ENCODE measurements at places on chromosomes 7 and 10.

- no peak for DNase-seq
Observed at GRCh38 chr10:99730026-99730425, 1.9 kb downstream of the COX15 start.

- DNase-seq = no peak
Observed at GRCh38 chr10:124422742-124423141, 4.0 kb upstream of the OAT start.

GRCh38 chr7:129775695-129776361 lies 164.3 kb downstream of the NRF1 start:
- no peak for DNase-seq

DNA sequence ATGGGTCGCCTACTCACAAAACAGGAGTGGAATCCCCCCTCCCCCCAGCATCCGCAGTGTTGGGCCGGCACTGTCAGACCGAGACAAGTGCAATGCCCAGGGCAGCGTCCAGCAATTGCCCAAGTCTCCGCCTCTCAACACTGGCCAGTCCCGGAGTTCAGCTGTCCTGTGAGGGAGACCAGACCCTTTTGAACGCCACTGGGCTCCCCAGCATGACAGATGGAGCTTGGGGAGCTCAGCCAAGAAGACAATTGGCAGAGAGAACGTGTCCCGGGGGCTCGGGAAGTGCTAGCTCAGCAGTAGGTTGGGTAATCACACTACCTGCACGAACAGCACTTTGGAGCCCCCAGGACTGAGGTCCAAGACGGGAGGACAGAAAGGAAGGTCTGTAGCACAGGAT lies 4.7 kb downstream of the COPS6 start:
- no peak for DNase-seq

DNA sequence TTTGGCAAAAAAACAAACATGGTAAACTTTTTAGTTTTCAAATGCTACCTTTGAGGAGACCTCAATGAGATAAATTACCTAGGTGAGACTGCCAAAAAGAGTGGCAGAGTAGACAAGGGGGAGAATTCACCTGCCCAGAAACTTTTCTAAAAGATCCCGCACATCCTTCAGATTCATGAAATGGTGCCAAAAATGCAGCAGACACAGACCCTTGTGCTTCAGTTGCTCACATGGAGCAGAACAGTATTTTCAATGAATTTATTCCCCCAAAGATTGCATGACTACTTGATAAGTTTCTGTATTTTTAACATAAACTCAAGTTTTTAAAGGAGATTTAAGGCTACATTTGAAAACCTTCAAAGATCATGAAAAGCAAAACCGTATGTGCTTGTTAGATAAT lies 270.0 kb downstream of the TRIL start:
- DNase-seq = no peak

DNA sequence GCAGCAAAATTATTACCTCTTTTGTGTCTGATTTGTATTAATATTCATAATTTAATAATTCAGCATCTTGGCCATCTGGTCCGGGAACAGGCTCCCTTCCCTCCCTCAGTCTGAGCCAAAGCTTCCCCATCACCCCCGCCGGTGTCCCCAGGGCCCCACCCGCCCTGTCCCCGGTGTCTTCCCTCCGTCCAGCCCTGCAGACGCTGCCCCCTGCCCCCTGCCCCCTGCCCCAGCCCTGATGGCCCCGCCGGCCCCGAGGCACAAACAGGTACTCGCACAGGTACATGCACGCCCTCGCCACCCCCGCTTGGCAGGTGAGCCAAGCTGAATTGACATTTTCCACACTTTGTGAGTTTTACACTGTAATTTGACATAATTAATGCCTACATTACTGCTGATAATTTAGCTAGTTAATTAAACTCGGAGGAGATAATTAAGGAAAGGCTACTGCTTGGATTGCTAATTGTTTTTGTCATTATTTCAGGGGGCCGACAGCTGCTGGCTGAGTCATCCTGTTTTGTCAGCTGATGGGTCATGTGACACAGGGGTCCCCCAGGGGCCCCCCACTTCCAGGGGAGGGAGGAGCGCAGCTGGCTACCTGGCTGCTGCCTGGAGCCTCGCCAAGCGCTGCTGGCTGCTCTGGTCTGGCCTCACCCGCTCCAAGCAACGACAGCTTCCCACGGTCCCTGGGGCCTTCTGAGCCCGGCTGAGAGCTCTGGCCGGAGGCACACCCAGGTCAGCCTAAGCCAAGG lies 36.6 kb downstream of the MICALL2 start:
- peak; percentile 94 for DNase-seq

DNA sequence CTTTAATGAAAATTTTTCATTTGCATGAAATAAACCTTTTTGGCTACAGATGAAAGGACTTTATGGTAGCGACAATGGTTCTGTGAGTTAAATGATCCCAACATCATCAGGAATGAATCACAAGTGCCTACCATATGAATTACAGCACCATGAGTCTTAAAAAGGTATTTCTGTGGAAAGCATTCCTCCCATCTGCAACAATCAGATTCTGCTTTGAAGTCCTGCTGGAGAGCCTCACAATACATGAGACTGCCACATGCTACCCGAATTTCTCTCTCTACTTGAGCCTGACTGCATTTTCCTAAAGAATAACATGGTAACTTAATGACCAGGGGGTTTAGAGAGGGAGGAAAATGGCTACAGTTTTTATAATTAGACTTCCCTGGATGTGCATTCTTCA lies 190.3 kb downstream of the TWIST1 start:
- no peak for DNase-seq

- no peak for DNase-seq
Observed at GRCh38 chr10:112246-112645, 23.0 kb upstream of the ZMYND11 start.

DNA sequence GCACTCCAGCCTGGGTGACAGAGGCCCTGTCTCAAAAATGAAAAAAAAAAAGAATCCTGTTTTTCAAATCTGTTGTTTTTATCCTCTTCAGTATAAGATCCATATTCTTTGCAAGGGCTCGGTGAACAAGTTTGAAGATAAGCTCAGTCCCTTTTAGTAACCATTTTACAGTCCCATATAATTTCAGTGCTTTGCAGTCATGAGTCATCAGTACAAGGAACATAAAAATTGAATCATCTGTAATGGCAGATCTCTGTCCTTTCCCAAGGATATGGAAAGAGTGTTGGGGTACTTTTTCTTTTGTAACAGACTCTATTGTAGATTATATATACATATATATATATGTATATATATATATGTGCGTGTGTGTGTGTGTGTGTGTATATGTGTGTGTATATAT lies 52.2 kb upstream of the ZPBP start:
- no peak for DNase-seq

DNA sequence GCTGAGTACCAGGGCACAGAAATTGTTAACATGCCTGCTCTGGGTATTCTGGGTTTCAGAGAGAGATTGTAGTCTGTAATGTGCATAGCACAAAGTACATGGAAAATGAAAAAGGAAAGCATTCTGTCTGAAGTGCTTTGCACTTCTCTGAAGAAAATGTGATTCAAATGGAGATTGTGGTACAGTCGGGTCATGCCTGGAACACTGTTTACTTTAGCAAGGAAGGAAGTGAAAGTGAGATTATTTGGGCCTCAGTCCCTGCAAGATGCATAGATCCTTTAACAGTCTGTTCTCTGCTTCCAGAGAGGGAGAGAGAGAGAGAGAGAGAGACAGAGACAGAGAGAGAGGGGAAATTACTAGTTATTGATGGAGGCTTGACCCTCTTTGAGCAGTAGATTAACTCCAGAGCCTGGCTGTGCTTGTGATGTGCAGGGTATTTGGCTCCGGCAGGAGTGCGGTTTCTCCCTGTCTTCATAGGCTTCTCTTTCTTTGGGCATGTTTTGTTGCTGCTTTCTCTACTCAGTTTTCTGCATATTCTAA lies 5.4 kb downstream of the VWC2 start:
- no peak for DNase-seq

GRCh38 chr7:92487804-92488203 lies 10.1 kb upstream of the ERVW-1 start:
- no peak for DNase-seq

DNA sequence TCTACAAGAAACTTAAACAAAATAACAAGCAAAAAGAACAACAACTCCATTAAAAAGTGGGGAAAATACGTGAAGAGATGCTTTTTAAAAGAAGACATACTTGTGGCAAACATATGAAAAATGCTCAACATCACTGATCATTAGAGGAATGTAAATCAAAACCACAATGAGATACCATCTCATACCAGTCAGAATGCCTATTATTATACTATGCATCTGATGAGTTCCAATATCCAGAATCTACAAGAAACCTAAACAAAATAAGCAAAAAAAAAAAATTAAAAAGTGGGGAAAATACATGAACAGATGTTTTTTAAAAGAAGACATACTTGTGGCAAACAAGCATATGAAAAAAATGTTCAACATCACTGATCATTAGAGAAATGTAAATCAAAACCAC lies 29.6 kb upstream of the AKR1C3 start:
- DNase-seq = no peak

- DNase-seq = no peak
Observed at GRCh38 chr10:11716686-11717085, 25.5 kb upstream of the ECHDC3 start.

DNA sequence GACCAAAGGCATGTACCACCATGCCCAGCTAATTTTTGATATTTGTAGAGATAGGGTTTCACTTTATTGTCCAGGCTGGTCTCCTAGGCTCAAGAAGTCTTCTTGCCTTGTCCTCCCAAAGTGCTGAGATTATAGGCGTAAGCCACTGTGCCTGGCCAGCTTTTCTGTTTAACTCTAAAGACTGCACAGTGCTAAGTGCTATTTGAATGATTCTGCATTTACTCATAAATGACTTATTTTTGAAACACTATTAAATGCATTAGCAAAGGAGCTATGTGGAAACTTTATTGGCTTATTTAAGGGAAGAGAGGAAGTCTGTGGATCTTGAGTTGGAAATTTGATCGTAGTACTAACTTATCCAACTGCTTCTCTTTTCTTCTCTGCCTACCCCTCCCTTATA lies 89.1 kb downstream of the NT5C2 start:
- DNase-seq = no peak

GRCh38 chr10:23614483-23614882 lies 175.6 kb downstream of the OTUD1 start:
- no peak for DNase-seq

- DNase-seq = no peak
Observed at GRCh38 chr7:30429156-30429530, 49.4 kb downstream of the NOD1 start.

- no peak for DNase-seq
Observed at GRCh38 chr7:18498341-18498740, 2.8 kb downstream of the HDAC9 start.

- no peak for DNase-seq
Observed at GRCh38 chr7:114885836-114886235, 36.1 kb upstream of the MDFIC start.

DNA sequence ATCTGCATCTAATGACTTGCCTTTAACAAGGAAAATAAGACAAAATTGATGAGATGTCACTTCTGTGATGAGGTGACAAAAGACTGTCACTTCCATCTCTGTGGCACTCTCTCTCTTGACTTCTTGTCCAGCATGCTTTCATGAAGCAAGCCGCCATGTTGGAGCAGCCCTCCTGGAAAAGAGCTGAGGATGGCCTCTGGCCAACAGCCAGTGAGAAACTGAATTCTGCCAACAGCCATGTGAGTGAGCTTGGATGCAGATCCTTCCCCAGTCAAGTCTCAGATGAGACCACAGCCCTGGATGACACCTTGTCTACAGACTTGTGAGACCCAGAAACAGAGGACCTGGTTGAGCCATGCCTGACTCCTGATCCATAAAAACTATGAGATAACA lies 412.6 kb upstream of the SHH start:
- DNase-seq = no peak

- peak; percentile 62 for DNase-seq
Observed at GRCh38 chr7:16875861-16876260, 5.9 kb downstream of the AGR3 start.

GRCh38 chr7:87599336-87599735 lies 1.3 kb downstream of the ABCB1 start:
- no peak for DNase-seq

GRCh38 chr7:10429031-10429430 lies 544.6 kb upstream of the PHF14 start:
- DNase-seq = no peak

DNA sequence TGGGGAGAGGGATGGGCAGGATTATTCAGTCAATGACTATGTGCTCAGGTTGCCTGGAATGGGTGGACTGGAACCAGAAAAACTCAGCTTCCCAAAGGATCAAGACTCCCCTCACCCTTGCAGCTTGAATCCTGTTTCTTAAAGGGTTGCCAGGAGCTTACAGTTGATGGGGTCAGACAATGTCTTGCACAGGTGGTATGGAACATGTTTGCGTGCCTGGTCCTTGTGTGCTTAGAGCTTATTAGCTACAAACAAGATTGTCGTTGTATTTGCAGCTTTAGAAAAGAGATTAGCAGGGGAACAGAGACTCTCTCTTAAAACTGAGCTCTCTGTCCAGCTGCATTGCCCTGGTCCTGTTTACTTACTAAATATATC lies 56.9 kb downstream of the PRR15 start:
- DNase-seq = no peak

DNA sequence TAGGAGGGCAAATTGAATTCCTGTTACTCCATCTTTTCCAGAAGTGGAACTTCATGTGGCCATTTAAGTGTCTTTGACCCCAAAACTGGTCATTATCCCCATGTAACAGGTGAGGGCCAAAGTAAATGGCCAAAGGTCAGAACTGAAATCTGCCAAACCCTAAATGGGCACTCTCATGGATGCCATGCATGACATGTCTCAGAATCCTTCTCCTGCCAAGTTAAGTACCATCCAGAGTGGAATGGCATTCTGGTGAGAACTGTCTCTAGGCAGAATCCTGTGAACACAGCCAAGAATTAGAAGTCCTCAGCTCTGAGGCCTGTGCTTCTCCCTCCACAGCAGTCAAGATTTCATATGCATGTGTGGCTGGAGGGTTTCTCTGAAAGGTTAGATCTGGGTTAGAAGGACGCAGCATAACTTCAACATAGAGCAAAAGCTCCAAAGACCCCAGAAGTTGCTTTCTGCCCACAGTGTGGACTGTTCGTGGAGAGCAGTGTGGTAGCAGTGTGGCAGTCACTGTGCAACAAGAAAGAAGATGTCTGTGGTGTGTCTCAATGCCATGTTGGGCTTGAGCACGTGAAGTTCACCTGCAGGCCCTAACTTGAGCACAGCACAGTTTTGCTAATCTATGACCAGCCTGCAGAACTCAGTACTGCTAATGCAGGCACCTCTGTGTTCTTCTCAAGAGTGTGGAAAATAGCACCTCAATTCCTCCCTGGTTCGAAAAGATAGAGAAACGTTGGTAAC lies 121.3 kb downstream of the ADCY1 start:
- no peak for DNase-seq

DNA sequence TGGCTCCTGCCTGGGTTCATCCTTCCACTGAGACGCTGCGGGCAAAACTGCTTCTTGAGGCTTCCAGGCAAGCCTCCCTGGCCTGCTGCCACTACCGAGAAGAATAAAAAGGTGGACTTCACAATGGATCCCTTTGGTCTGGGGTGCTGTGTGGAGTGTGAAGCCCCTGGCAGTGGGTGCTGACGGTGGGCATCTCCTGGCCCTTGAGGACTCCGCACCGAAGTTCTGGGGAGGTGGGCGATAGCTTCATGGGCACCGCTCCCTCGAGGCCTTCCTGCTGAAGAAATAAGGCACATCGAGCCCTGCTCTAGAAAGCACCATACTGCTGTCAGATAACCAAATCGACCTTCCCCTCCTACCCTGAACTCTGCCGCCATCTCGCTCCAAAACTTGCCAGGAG lies 106.6 kb upstream of the CTBP2 start:
- no peak for DNase-seq
